ENCODE measurements at places on chromosomes 7 and 10.
A peak's percentile ranks its signal among the peaks of the same experiment; 100 is the strongest.

DNA sequence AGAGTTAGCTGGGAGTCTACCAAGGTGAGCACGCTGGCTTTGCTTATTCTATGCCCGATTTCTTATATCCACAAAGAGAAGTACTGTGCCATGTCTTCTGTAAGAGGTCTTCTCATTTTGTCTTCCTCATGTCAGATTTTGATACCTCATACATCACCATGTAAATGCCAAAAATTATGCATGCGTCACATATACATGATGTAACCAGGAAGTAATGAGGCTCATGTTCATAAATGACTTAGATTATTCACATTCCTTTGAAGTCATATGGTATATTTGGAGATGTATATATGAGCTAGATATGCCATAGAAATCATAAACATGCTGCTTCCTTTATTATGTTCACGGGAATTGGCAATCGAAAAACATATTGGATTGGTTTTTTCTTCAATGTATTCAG, 97.7 kb upstream of the CELF2 start:
- DNase-seq, result no peak

GRCh38 chr10:26194275-26194674, 22.3 kb upstream of the GAD2 start:
- DNase-seq, result no peak

- DNase-seq, result no peak
Observed at GRCh38 chr7:131843898-131844331, 287.5 kb upstream of the PODXL start.

- DNase-seq, result peak; percentile 51
Observed at GRCh38 chr10:93916257-93917063, 22.7 kb downstream of the SLC35G1 start.

GRCh38 chr10:22442063-22442462, 96.8 kb downstream of the SPAG6 start:
- DNase-seq, result no peak

- DNase-seq, result no peak
Observed at GRCh38 chr7:47428768-47429472, 153.0 kb downstream of the TNS3 start.

DNA sequence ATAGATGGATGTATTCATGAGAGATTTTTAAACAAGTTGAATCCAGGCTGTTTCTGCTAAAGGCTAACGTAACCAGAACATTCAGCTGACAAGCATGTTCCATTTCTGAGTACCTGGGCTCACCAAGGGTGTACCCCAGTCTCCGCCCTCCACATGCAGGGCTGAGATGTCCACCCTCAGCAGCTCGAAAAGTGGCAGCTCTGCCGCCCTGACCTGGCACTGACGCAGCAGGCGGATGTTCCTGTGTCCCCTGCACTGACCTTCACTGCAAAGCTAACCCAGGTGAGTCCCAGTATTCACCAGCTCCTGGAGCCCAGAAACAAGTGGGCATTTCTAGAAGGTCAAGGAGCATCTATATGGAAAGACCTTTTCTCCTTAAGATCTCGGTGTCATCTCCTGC, 437.4 kb downstream of the PTPRN2 start:
- no peak for DNase-seq

DNA sequence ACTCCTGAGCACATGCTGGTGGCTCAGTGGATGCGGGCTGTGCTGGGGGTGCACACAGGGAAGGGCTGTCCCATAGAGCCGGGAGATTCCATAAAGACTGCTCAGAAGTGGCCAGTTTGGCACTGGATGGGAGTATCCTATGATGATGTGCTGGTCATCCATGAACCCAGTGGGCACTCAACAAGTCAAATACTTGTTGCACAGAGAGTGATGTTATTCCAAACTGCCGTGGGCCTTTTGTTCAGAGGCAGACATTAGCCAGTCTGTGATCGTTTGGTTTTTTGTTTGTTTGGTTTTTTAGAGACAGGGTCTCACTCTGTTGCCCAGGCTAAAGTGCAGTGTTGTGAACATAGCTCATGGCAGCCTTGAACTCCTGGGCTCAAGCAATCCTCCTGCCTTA, 30.9 kb upstream of the SAMD8 start:
- no peak for DNase-seq

- DNase-seq, result no peak
Observed at GRCh38 chr10:84428711-84429110, 100.3 kb downstream of the CCSER2 start.

DNA sequence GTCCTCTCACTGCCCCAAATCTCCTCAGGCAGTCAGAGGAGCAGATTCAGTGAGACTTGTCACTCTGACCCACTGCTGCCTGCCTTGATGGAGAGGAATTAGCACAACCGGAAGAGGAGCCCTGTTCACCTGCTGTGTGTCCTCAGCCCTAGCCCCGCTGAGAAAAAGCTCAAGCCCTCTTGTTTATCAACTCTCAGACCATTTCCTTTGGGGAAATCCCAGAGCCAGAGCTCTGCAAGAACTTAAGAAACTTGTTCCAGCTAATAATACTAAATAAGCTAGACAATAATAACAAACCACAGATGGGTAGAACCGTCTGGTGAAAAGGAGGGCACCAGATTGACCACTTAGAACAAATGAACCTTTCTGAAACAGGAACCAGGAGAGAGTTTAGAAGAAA, 37.7 kb upstream of the ITGB1 start:
- no peak for DNase-seq

- DNase-seq, result no peak
Observed at GRCh38 chr10:77291596-77292505, 345.8 kb downstream of the KCNMA1 start.
